ENCODE measurements at places on chromosomes 11 and 22.

DNA sequence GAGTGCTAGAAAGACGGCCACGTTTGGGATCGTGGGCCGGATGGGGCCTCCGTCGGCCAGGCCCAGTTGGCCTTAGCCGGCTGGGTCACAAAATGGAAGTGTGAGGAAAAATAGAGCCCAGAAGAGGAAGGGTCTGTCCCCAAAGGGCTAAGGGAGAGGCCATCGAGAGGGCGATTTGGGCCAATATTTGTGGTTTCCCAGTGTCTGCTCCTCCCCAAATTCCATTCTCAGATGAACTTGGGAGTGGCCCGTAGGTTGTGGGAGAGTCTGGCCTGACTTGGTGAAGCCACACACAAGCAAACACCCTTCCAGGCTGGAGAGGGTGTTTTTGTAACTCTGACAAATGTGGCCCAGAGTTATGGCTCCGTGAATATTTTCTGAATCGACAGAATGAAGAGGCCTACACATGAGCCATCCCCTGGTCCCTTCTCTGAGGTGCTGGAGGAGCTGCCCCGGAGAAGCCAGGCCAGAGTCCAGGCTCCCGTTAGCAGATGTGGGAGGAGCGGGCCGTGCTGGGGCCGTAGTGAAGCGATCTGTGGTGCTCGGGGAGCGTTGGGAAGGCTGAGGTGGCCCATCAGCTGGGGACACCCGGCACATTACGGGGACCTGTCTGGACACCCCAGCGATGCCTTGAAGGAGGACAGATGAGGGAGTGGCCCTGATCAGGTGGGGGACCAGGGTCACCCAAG, 73.5 kb upstream of the PPARA start:
- DNase-seq, result no peak

- DNase-seq, result no peak
Measured at GRCh38 chr11:73355109-73355508, 21.1 kb upstream of the RELT start.

- DNase-seq, result no peak
Measured at GRCh38 chr11:8714622-8715225, 32.1 kb downstream of the RPL27A start.

- DNase-seq, result no peak
Measured at GRCh38 chr11:27603376-27603990, 96.8 kb downstream of the BDNF start.

DNA sequence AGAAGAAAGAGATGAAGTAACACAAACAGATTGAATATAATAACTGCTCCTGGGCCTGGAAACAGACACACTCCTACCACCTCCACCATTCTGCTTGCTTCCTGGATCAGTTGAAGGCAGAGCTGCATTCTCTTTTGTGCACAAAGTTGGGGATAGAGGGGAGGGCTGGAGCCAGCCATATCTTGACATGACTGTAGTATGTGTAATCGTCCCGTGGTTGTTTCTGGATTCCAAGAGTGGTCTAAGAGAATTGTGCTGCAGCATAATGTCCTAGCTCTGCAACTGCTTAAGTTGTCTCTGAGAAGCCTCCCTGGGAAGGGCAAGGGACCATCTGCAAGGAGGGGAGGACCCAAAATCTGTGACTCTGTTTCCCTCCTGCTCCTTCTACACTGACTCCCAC, 3.2 kb downstream of the CRY2 start:
- DNase-seq, result no peak

GRCh38 chr22:25068707-25069106, 116.2 kb downstream of the KIAA1671 start:
- no peak for DNase-seq

DNA sequence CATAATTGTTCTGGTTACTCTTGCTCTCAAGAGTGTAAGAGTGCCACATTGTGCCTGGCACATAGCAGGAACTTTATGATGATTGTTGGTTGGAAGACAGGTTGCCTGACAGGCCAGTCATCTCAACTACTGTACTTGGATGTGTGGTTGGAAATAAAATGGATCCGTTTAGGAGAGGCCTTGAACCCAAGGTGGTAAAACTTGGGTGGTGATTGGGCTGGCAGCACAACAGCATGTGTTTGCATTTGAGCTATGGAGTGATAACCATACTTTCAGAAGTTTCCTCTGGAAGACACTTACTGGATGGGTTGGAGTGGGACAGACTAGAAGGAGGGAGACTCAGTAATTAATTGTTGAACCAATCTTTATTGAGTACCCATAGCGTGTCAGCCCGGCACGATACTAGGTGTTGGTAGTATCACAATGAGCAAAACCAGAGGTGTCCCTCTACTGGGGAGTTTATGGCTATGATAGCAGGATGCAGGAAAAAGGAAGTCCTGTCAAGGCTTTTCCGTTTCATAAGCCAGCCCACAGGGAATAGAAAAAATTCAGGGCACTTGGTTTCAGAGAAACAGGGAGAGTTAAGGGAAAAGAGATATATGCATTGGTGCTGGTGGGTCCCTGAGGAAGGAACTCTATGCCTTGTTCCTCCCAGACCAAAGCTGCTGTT, 3.1 kb upstream of the TMEM109 start:
- no peak for DNase-seq

DNA sequence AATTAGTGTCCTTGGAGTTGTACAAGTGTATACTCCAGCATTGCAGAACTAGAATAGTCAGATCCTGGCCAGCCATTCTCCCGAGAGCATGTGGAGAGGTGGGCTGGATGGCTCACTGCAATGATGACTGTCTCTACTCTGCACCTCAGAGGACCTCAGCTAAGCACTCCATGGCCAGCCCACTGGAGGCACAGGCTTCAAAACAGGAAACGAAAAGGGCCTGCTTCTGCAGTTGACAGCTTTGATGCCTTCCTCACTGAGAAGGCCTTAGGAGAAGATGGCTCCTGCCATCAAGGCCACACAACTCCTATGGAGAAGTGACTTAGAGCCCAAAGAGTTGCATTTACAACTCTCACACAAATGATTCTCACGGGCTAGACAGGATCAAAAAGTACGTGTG, 9.1 kb downstream of the POLD4 start:
- no peak for DNase-seq

DNA sequence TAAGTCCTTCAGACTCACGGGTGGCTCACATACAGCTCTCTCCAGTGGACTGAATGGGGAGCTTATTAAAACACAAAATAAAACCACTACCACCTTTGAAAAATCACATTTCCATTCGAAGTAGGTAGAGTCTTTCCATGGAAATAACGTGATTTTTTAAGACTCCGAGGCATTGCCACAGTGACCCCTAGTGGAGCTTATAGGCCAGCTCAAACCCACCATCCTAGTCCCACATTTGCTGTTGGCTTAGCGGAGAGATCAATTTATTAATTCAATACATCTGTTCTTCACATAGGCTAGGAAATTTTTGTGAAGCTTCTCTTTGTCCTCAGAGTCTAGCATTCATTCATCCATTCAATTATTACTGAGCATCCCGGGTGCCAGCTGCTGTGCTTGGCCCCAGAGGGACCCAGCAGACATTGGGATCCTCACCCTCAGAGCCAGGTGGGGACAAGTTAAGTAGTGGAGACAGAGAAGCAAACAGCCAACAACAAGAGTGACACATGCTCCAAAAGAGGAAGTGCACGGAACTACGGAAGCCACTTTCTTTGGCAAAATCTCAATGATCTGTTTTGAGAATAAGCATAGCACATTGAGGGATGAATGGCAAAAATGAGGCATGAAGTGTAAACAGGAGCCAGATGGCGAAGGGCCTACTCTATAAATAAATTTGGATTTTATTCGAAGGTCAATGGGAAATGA, 10.2 kb upstream of the P4HA3 start:
- peak; percentile 18 for DNase-seq

- DNase-seq, result peak; percentile 23
Measured at GRCh38 chr11:34161812-34162492, 56.5 kb downstream of the NAT10 start.

DNA sequence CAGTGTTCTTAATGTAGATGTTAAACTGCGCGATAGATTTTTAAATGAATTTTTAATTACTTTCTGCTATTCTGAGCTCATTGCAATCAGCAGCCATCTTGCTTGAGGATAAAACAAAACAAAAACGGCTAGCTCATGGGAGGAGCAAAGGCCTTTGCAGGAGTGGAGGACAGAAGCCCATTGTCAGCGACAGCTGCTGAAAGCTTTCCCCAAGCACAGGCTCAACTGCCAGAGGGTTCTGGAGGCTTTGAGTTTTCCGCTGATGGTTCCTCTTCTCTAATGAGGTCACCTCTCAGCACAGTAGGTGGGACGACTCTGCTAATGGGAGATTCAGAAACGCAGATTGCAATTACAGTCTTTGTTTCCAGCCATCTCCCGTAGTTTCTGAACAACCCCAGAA, 167.1 kb upstream of the TTC12 start:
- DNase-seq, result no peak

DNA sequence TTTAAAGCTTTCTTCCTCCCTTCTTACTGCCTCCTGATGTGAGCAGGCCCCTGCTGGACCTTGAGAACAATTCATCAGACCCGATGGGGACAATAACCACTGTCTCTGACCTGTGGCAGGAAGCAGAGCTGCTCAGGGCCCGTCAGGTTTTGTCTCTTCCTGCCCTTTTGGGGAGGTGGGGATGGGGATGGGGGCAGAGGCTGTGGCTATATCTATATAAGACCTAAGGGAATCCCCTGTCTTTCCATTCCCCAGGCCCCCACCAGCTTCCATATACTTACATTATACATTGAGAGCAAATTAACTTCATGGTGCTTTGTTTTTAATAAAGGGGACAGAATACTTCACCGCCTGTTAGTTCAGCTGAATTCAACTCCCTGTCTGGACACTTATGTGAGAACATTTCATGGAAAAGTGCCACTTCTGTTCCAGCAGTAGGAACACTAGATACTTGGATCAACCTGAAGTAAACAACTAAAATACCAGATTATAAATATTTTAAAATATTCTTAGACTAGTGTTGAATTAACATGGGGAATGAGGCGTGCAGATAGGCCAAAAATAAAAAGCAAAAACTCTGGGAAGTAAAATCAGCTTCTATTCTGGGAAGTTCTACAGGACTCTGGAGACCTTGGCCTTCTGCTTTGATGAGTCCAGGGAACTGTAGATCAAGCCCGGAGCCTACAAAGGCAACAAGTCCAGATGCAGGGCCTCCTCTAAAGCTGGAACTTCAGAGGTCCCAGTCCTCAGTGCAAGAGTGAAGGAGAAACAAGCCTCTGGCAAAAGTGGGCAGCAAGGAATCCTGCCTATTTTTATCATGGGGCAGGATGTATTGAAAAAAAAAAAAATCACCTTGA, 11.1 kb downstream of the ZP1 start:
- no peak for DNase-seq

DNA sequence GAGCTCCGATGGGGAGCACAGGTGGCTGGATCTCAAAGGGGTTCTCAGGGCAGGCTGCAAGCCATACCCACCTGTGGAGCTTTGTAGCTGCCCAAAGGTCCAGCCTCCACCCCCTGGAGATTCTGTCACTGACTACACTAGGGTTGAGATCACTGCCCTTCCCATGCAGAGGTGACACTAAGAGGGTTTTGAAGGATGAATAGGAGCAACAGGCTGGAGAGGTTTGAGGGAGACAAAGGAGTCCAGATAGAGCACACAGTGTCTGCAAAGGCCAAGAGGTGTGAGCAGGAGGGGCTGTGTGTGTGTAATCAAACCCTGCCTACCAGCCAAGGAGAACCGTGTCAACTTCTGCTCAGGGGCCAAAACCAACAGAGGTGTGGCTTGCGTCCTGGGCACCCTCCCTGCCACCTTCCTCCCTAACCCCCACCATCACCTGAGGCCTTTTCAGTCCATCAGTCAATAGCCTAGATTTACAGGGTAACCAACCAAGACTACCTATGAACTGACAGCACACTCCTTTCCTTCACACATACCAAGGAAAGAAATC, 43.0 kb upstream of the WNT11 start:
- DNase-seq, result no peak

DNA sequence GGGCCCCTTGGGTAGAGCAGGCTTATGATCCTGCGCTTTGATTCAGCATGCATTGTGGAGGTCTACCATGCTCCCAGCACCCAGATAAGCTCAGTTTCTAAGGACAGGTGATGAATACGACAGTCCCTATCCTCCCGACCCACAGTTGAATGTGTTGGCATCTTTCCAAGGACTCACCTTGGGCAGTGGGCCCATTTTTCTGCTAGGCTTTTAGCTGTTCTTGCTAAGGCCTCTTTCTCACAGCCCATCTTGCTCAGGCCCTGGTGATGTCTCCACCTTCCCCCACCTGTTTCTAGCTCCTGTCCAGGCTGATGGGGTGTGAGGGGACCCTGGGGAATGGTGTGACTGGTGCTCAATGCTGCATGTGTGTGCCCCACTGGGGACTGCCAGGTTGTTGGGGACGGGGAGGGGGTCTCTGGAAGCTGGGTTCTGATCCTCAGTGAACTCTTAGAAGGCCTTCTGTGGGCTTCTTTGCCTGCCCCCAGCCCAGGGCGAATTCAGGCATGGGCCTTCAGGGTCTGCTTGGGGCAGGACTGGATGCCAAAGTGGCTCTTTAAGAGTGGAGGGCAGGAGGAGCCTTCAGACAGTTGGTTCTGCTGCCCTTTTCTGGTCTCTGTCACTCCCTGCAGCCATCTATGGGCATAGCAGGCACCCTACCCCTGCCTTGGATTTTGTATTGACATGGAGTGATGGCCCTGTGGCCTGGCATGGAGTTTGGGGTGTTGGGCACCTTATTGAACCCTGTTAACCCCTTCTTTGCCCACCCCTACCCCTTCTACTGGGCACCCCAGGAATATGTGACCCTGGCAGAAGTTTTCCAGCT, 33.1 kb downstream of the PHLDB1 start:
- no peak for DNase-seq

GRCh38 chr22:29780748-29781676, 13.8 kb downstream of the UQCR10 start:
- DNase-seq, result no peak

DNA sequence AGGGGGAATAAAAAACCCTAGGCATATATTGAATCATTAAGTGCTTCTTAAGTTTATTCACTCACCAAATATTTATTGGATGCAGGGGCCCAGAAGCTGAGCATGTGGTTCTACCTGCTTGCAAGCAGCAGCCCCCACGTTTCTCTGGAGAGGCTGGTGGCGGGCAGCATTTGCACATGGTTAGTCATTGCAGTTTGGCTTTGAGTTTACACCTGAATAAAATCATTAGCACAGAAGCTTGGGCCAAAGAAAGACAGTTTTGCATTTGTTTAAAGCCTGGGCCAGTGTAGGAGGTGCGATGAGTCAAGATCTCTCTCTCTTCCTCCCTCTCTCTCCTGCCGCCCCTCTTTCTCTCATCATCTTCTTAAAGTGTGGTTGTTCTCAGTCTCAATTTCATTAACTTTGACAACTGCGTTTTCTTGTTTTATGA, 72.6 kb downstream of the C22orf31 start:
- peak; percentile 20 for DNase-seq

DNA sequence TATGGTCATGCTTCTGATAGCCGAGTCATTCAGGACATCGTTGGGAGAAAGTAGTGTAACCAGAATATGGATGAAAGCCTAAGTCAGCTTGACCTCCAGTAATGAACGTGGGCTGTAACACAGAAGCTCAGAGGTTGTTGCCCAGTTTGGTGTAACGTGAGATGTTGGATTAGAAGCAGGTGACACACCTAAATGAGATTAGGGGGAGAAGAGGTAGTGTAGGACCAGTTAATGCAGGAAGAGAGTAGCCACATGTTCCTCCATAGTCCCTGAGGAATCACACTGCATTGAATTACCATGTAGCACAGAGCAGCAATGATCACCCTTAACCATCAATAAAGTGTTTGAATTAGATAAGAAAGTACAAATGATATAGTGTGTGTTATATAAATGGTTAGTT, 20.4 kb downstream of the FBXO7 start:
- no peak for DNase-seq

GRCh38 chr22:48253573-48253972, 1491.1 kb downstream of the TBC1D22A start:
- no peak for DNase-seq
